CD4-positive, alpha-beta T cell treated with Interleukin-21 for 1 hour (primary cell): ENCODE measurements at places on chromosomes 5 and 9.

GRCh38 chr9:132207839-132208615 is 46.2 kb downstream of the NTNG2 start:
- DNase-seq: no peak

DNA sequence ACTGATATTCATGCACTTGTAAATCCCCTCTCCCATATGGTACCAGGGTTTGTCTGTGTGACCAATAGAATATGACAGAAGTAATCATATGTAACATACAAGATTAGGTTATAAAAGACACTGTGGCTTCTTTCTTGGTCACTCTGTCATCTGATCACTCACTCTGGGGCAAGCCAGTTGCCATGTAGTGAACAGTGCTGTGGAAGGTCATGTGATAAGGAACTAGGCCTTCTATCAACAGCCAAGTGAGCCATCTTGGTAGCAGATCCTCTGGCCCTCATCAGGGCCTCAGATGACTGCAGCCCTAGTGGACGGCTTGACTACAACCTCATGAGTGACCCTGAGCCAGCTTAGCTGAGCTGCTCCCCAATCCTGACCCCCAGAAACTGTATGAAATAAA is 30.0 kb upstream of the MATR3 start:
- DNase-seq: no peak

GRCh38 chr5:95843733-95844223 is 21.3 kb upstream of the GLRX start:
- DNase-seq: no peak

- no peak for DNase-seq
These were observed 70.9 kb downstream of the HSPA4 start for GRCh38 chr5:133122711-133123110.

- no peak for DNase-seq
These were observed 3.0 kb downstream of the EIF4EBP3 start for GRCh38 chr5:140550147-140551079.

GRCh38 chr9:128286440-128286839 is 10.4 kb downstream of the SWI5 start:
- no peak for DNase-seq
